BJ (cell line): ENCODE measurements at places on chromosomes 3 and 15. TPM values are rescaled to one million over a fixed set of nuclear protein-coding genes. Genes with fewer than 3 reads are reported as not detected.
A peak's percentile ranks its signal among the peaks of the same experiment; 100 is the strongest.

DPPA2 gene
- not detected in 2 replicates for polyA plus RNA-seq

ST8SIA2 gene
- polyA plus RNA-seq: not detected in 2 replicates

FAM107A gene
- 0.05 and 0.11 TPM in 2 replicates for polyA plus RNA-seq

DNA sequence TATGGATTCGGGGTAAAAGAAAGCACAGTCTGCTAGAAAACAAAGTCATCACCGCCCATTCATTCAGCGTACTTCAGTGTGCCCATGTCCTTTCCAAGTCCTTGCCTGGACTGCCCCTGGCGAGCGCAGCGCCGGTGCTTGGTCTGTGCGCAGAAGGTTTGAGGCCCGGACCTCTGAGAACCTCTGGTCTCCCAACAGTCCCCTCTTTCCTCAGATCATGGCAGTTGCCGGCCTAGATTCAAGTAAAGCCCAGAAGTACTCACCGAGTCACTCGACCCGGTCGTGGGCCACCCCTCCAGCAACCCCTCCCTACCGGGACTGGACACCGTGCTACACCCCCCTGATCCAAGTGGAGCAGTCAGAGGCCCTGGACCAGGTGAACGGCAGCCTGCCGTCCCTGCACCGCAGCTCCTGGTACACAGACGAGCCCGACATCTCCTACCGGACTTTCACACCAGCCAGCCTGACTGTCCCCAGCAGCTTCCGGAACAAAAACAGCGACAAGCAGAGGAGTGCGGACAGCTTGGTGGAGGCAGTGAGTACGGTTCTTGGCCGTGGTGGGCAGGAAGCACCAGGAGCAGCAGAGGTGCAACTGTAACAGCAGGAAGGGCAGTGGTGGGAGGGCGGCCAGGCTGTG is 36.3 kb downstream of the CHDH start:
- no peak for DNase-seq

DNA sequence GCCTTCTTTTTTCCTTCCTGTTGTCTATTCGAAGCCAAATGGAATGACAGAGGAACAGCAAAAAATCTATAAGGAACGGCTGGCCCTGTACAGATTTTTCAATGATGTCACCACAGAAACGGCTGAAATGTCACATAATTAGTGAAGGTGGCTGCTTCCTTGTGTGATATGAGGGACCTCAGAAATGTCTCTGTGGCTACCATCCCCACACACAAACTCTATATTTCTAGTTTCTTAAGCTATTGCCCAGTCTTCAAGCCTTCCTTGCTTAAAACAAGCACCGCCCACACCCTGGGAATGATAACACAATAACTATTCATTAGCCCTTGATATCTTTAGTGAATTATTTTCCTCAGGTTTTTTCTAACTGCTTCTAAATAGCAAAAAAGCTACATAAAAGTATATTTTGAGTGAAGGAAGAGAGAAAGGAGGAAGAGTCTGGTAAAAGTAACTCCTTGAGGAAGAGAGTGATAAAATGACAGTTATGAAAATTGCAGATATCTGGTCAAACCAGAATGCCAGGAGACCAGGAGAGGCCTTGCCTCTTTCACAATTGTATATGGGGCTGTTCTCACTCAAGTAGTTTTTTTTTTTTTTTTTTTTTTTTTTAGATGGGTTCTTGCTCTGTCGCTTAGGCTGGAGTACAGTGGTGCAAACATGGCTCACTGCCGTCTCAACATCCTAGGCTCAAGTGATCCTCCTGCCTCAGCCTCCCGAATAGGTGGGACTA is 38.7 kb downstream of the FMN1 start:
- no peak for DNase-seq

TMEM207 gene
- not detected in 2 replicates for polyA plus RNA-seq

DNA sequence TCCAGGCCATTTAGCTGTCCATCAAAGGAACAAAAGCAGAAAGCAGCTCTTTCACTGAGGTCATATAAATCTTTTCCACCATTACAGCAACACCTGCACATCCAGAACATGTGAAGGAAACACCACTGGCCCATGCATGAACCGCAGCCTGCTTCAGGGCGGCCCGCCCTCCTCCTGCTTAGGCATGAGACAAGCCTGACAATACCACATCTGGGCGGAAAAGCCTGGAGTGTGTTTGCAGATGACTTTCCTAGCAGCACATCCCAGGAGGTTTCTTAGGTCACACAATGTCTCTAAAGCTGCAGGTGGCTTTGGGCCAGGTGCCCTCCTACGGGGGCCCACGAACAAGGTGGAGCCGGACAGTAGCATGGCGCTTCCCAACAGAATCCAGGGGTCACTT is 19.6 kb downstream of the CYFIP1 start:
- DNase-seq: no peak

DNA sequence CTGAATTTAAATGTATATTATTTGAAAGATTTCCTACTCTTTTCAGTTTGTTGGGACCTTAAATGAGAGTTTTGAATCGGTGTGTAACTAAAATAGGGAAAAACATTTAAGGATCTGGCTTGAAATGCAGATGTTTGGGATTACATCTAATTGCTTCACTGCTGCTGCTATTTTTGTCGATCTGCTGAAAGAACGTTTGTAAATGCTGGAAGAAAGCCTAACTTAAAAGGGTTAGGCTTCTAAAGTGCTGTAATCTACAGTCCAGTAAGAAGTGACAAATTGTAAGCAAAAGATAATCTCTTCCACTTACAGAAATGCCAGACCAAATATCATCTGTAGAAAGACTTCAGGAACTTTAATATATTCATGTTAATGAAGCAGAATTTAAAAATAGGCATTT is 691.6 kb downstream of the ZNF385D start:
- DNase-seq: peak; percentile 16
